ENCODE measurements at places on chromosomes 11 and 22.
A peak's percentile ranks its signal among the peaks of the same experiment; 100 is the strongest.

GRCh38 chr22:22753526-22754267 lies 109.3 kb downstream of the GGTLC2 start:
- peak; percentile 43 for DNase-seq

- DNase-seq: no peak
Observed at GRCh38 chr11:870127-870413, 27.4 kb downstream of the TSPAN4 start.

DNA sequence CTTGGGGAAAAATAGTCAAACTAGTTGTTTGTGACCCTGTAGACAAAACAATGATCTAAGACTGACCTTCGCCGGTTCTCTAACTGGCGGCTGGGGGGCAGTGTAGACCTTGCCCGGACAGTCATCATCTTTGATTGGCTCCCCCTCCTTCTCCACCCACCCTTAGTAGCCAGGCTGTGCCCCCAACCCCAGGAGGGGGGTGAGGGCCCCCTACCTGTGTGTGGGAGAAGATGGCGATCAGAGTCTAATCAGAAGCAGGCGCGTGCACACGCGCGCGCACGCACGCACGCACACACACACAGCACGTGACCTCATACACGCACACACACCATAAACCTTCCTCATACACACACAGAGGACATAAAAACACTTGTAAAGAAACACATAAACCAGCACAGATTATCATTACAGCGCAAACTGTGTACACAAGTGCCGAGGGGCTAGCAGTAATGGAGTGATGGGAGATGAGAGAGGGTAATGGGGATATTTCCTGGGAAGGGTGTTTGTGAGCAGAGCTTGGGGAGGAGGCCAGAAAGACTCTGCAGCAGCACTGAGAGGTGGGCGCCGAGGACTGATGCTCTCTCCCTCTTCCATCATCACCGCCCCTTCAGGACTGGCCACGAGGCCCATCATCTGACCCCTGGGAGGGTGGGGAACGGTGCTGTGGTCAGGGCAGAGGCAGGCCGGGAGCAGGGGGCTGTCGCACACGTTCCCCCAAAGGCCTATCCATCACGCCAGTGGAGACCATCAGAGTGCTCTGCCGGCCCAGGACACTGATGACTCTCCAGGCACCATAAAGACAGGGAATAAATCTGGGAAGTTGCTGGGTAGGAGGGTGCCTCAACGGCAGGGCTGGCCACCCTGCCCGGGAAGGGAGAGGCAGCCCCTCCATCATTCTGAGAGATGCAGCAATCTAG lies 12.2 kb downstream of the NECTIN1 start:
- no peak for DNase-seq

DNA sequence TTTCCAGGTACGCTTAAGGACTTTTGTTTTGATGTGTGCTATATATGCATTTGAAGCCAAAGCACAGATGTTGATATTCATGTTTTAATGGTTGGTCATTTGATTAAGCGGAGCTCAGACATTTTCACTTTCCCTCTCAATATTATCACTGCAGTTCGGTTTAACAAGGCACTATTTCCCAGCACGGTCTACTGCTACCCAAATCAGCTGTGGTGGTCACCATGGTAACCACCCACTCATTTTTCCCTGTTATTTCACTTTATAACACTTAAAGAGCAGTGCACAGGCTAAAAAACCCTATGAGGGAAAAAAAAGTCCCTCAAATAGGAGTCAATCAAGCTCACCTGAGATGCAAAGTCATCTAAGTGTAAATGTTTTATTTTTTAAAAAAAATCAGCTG lies 439.6 kb upstream of the CCDC90B start:
- DNase-seq: no peak

GRCh38 chr11:134503100-134503499 lies 91.1 kb upstream of the B3GAT1 start:
- DNase-seq: no peak

- peak; percentile 41 for DNase-seq
Observed at GRCh38 chr11:108733479-108734116, 68.7 kb downstream of the DDX10 start.

DNA sequence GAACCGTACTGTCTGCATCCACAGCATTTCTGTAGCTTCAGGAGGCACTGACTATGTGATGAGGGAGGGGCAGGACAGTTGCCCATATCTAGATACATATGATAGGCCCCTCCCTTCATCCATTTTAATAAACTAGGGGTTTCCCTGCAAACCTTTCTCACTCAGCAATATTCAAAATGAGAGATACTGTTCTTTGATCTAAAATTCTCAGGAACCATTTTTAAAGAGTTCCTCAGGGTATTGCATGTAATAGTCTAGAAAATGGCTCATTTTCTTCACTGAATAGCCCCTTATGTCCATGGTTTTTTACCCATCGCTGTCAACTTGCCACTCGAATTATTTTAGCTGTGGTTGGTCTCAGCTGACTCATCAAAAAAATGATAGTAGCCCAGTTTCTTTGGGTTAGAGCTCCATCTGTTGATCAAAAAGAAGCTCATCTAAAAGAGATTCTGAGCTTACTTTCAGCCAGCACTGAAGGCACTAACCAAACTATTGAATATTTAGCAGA lies 37.0 kb upstream of the DNAJB7 start:
- DNase-seq: peak; percentile 67

- no peak for DNase-seq
Observed at GRCh38 chr11:114619659-114620173, 24.1 kb upstream of the NXPE4 start.

- peak; percentile 86 for DNase-seq
Observed at GRCh38 chr11:116993599-116993998, 104.6 kb downstream of the SIK3 start.

DNA sequence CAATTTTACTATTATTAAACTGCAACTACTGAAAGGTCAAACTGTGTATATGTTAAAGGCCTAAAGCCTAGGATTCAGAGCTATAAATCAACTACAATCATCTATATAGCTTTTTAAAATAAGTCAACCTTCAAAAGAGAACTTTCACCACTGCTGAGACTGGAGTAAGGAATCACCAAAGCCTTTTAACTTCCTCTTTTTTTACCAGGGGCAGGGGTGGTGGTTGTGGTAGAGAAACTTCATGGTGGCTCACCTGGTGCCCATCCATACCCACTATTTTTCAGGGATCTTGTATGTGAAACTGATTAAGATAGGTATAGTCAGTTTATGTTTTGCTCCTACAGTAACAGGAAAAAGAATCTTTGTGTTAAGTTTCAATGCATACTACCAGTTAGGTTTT lies 31.5 kb downstream of the TSG101 start:
- peak; percentile 63 for DNase-seq

- DNase-seq: no peak
Observed at GRCh38 chr11:47861728-47862127, 13.6 kb upstream of the NUP160 start.

GRCh38 chr11:121723246-121723741 lies 270.5 kb upstream of the SORL1-AS1 start:
- DNase-seq: no peak

DNA sequence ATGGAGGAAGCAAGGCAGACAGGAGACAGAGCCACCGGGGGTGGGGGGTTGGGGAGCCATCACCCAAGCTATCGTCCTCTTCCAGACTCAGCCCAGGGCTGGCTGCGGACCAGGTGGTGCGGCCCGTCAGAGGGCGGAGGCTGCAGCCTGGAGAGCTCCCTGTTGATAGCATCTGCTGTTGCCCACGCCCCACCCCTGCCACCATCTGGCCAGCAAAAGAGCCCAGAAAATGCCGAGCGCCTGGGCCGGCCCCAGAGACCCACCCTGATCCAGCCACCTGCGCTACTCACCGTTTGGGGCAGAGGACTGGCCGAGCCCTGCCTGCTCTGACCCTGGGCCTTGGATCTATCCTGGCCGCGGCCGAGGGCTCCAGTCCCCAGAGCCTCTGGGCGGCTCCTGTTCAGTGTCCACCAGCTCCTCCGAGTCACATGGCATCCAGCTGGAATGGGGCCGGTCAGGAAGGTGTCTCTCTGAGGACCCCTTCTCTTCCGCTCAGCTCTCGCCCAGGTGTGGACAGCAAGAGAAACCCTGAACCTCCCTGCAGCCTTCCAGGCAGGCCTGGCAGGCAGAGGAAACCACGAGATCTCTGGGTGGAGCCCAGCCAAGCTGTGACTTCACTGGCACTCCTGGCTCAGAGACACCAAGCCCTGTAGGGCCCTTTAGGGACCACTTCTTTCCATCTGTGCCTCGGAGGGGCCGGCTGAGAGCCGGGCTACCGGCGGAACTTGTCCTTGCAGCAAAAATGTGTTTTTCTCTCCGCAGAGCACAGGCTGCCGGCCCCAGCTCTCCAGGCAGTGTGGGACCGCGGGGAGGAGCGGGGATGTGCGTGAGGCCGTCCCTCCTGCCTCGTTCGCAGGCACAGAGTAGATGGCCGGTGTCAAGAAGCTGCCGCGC lies at the start of gene MRGPRE:
Gene MRGPRE, minus strand, starts transcription at position 567 of the 894 bp plus-strand sequence. CDS start 3,618 bp downstream, outside the sequence.
- no peak for DNase-seq

- DNase-seq: peak; percentile 82
Observed at GRCh38 chr22:38218661-38219622, 17.1 kb downstream of the MAFF start.

- no peak for DNase-seq
Observed at GRCh38 chr11:44972746-44973435, 22.2 kb upstream of the TP53I11 start.

GRCh38 chr11:27290261-27291050 lies 72.6 kb downstream of the CCDC34 start:
- no peak for DNase-seq

DNA sequence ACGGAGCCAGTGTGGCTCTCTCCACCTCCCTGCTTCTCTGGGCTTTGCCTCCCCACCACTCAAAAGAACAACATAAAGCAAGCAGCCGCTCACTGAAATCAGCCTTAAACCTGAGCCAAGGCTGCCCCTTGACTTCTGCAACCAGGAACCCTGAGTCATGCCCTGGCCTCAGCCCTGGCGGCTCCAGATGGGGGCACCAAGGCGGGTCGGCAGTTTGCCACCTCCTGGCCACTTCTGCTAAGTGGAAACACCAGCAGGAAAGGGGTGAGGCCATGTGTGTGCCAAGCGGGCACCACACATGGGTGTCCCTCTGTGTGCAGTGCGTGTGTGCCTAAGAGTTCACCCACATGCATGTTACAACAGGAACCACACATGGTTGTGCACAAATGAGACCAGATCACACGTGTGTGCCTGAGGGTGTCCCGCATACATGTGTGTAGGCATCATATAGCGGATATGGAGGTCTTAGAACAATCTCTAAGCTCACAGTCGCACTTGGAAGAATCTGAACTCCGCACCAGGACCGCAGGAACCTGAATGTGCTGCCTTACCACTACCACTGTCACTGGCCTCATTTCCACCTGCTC lies 221.2 kb downstream of the MN1 start:
- DNase-seq: peak; percentile 86

DNA sequence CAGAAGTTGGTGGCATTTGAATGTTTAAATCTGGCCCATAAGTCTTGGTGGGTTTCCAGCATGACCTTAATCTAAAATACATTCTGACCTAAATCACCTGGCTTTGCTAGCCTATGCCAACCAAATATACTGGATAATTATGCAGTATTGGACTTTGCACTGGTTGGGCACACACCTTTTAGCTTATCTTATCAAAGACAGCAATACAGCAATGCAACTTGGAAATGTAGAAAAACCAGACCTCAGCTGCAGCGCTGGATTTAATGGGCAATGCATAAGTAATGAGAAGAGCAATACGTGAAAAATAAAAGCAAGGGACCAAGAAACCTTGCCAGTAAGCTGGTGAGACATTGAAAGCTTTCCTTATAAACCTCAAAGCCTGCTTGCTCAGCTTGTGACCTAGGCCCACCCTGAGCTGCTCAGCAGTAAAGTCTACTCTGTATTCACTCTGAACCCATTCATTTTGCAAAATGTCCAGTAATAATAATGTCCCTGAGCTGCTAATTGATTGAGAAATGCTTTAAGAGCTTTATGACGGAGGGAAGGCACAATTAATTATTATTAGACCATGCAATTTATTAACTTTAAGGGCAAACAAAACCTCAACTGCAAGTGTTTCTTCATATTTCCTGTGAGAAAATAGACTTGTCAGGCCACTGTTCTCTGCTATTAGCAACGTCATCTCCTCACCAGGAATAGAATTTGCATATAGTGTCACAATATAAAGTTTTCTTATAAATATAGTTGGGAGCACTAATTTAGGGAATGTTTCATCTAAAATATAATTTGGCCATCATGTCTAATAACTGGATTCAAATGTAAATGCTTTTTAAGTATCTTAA lies 49.4 kb upstream of the CEP295 start:
- no peak for DNase-seq

- no peak for DNase-seq
Observed at GRCh38 chr11:19216709-19217374, 15.1 kb upstream of the CSRP3 start.

GRCh38 chr22:34866495-34867131 lies 199.3 kb upstream of the ISX start:
- no peak for DNase-seq

- DNase-seq: no peak
Observed at GRCh38 chr11:17517186-17517585, 27.0 kb downstream of the USH1C start.

DNA sequence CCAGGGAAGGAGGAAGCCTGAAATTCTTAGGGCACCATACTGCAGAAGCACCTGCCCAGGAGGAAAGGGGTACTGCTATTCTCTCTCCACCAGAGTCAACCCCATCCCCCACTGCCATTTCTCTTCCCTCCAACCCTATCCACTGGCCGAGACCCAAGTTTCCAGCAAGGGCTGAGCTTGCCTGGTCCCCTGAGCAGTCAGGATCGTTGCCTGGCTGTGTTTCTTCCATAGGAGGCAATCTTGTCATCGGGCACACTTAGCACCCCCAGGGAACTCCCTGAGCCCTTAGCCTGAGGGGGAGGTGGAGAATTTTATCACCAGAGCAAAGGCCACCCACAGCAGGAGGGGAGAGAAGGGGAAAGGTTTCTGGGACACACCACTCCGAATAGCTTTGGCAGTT lies 115.8 kb upstream of the NECTIN1 start:
- DNase-seq: no peak

- DNase-seq: no peak
Observed at GRCh38 chr22:42208362-42208761, 62.1 kb downstream of the TCF20 start.

DNA sequence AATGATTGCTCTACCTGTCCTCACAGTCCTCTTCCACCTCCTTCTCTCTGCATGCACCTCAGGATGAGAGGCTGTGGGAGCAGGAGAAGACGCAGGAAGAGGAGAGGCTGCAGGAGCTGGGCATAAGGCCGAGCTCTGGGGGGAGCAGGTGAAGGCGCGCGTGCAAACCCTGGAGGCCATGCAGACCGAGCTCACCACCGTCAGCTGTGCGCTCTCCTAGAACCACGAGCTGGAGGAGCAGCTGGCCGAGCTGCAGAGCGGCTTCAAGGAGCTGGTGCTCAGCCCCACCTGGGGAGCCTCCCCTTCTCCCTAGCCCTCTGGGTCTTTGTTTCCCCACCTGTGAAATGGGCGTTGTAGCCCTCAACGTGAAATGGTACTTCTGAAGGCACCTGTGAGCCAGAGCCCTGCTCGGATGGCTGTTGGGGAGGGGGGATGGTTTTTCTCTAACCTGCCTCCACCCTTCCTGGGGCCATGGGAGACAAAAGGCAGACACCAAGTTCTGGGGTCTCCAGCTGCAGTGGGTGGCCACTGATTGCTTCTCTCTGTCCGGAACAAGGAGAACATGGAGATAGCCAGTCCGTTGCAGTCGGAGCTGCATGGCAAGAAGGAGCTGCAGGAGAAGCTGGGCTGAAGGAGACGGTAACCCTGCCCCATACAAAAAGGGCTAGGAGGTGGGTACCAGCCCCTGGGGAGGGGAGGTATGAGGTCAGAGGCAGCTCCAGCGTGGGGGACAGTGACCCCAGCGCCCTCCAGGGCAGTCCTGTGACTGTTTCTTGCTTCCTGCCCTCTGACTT lies 65.2 kb upstream of the A4GALT start:
- DNase-seq: no peak

All from common myeloid progenitor, CD34-positive (primary cell).